ENCODE measurements at places on chromosomes 6 and 20.

GRCh38 chr20:35318502-35319157 is 26.4 kb upstream of the FAM83C start:
- no peak for DNase-seq

DNA sequence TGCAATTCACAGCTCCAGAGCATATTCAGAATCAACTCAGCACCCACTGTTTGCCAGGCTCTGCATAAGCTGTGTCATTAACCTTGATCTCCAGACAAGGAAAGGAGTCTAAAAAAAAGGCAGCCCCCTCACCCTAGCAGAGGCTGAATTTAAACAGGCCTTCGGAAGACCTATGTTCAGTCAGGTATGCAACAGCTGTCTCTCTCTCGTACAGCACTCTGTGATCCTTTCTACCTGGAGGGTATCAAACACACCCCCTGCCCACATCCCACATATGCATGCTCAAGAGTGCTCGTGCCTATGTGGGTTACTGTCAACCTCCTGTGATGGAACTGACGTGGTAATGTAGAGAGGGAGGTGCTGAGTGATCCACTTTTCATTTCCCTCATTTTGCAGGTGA is 8.5 kb downstream of the PLAGL2 start:
- DNase-seq: no peak

GRCh38 chr6:137414599-137414998 is 79.6 kb downstream of the OLIG3 start:
- no peak for DNase-seq

DNA sequence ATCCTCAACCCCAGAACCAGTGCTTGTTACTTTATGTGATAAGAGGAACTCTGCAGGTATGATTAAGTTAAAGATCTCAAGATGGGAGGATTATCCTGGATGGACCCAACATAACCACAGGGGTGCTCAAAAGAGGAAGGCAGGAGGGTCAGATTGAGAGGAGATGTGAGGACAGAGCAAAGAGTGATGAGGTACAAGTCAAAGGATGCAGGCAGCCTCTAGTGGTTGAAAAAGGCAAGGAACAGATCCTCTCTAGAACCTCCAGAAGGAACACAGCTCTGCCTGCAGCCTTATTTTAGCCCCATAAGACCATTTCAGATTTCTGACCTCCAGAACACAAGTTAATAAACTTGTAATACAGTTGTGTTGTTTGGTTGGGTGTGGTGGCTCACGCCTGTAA is 41.2 kb downstream of the PDSS2 start:
- peak; percentile 4 for DNase-seq

DNA sequence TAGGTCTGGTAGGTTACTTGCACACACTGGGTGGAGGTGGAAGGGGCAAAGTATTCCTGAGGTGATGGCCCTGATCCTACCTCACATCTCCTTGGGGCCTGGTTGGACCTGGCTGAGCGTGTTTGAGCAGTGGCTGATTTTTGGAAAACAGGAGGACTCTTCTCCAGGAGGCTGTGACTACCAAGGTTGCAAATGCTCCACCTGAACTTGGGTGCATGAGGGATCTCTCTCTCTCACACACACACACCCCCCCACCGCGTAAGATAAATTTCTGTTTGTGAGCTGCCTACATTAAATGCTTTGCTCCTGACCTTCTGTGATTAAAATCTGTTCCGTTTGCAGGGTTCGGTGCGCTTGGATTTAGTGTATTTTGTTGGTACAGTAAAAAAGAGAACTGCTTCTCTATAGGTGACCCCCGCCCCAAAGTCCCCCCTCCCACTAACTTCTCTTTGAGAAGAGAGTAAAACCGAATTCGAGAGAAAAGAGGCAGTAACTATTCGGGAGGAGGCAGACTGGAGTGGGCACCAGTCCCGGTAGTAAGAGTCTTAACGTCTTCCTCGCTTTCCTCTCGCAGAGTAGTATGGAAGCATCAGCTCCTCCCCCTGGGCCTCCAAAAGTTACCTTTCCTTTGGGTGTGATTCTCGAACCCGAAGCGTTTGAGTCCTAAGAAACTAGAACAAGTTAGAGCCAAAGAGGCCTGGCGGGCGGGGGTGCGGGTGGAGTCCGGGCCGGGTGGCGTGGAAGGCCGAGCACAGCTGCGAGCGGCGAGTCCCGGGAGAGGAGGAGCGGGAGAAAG is 585 bp upstream of the DSE start:
- peak; percentile 44 for DNase-seq

DNA sequence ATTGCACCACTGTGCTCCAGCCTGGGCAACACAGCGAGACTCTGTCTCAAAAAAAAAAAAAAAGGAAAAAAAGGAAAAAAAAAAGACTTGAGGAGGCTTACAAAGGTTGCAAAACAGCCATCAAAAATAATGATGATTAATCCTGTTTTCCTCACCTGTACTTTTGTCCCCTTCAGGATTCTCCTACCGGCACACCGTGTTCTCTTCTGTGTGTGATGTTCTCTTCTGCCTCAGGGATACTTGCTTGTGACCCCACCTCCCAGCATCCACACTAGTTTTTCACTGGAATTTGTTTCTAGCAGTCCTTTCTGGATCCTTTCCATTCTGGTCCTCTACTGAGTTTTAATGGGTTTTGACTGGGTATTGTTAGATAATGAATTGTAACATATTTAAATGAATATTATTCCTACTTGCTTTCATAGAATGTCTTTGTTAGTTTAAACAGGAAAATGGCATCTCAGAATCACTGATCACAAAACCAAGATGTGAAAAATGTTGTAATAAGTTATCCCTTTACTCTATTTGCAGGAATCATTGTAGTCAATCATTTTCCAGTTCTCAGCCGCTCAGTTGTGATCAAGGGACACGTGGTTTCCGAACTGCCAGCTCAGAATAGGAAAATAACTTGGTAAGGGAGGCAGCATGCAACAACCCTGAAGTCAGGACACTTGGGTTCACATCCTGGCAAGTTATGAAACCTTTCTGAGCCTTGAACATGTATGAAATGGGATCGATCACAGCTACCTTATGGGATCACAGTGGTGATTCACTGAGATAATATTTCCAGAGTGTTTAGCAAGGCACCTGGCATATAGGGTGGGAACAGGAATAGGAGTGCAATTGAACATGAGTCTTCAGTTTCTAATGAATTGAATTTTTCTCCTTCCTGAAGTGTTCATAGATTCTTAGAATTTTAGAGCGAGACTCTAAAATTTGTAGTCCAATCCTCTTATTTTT is 8.5 kb downstream of the C6orf89 start:
- no peak for DNase-seq

DNA sequence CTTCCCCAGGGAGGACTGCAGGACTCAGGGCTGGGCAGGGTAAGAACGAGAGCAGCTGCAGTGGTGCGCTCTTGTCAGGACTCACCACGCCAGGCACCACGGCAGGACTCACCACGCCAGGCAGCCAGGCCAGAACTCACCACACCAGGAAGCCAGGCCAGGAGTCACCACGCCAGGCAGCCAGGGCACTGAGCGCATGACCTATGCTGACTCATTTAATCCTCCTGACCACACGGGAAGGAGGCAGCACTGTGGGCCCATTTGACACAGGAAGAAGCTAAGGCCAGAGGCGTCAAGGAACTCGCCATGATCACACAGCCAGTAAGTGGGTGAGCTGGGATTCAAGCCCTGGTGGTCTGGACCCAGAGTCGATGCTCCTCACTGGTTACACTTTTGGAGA is 189.3 kb downstream of the PREX1 start:
- no peak for DNase-seq

DNA sequence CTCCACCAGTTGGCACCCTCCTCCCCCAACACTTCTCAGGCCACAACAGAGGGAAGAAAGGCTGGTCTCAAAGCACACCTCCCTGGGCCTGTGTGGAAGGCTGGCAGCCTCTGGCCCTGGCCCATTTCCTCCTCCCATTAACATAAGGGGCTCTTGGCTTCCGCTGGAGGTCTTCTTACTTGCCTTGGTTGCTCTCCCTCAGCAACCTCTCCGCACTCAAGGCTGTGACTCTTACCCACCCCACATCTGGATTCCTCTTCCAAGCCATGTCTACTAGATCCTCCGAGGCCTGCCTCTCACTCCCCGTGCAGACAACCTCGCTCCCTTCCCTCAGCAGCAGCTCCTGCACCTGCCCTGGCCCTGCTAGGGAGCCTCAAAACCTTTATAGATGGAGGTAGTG is 112.2 kb upstream of the PRND start:
- no peak for DNase-seq

DNA sequence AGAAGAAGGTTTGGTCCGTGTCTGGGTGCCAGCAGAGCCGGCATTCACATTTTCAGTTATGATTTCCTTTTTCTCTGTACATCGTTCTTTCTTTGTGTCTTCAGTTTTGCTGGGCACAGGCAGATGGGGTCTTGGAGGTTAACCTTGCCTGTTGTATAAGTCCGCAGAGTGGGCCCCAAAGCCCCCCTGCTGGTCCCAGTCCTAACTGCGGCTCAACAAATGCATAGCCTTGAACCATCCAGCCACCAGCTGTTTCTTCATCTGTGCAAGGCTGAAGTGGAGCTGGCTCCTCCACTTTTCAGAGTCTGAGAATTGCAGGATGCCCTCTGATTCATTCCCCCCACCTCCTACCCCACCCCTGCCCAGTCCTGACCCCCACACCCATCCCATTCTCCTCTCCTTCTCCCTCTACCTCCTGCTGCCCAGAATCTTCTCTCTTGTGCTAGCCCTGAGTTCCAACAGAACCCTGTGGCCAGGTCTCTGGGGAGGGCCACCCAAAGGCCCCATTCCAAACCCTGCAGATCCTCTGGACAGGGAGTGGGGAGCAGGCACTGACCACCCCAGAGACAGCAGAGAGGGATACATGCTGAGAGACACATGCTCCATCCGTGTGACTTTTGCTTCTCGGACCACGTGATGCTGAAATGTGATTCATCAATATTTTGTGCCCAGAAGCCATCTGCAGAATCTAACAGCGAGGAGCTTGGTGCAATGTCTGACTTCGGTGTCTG is 386.5 kb upstream of the SULF2 start:
- DNase-seq: no peak

DNA sequence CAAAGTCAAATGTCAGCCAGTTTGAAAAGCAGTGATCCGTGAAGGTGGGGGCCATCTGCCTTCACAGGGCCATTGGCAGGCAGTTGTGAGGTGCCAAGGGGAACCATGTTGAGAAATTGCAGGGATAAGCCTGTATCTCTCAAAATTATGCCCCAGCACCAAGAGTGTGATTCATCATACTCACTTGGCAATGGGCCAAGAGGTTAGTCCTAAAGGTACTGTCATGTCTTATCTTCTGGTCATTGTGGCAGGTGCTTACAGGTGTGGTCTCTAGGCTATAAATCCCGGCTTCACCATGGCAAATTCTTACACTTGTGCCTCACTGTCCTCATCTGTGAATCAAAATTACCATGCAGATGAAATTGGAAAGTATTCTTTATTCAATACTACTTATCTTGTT is 150.7 kb upstream of the LAMP5 start:
- no peak for DNase-seq

DNA sequence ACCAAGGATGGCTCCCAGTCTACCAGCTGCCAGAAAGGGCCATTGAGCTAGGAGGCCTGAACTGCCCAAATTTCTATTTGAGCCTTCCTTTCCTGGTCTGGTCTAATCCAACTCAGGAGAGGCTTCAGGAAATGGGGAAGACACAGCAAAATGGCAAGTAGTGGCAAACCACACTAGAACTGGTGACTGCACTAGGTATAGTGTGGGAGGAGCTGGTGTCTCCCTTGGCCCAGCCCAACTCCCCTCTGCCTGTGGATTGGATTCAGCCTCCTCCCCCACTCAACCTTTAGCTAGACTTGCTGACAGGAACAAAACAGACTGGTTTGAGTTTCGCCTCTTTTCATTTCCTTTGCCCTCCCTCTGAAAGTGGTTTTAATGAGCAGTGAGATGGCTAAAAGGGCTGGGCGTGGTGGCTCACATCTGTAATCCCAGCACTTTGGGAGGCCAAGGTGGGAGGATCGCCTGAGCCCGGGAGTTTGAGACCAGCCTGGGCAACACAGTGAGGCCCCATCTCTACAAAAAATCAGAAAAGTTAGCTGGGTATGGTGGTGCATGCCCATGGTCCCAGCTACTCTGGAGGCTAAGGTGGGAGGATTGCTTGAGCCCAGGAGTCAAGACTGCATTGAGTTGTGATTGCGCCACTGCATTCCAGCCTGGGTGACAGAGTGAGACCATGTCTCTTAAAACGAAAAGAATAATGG is 17.5 kb downstream of the MRPS18A start:
- no peak for DNase-seq

DNA sequence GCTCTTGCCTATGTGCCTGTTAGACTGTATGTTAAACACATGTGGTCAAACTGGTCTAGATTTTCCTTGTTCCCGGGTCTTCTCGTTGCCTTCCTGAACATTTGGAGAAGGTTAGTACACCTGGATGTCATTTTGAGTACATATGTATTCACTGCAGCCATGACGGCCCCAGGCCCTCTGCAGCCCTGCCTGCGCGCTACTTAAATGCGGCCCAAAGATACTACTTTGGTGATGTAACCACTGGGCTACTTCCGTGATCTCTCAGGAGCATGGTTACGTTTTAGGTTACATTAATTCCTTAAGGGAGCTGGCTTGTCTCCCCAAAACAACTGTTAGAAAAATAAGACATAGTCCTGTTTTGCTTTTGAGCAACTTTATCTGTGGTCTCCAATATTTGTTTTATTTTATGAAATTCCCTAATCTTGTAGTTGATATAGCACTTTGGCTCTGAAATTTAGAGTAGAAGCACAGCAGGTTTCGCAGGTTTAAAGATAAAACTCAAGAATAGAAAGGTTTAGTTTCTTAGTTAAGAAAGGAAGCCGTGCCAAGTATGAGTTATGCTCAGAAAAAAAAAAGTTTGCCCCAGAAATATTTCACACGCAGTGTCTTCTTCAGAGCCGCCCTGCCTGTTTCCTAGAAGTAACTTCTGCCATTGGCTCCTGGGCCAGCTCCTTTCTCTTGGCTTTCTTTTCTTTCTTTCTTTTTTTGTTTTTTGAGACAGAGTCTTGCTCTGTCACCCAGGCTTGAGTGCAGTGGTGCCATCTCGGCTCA is 38.1 kb downstream of the TIAM2 start:
- no peak for DNase-seq

- DNase-seq: peak; percentile 80
Measured at GRCh38 chr20:35171753-35172433, at the start of gene PROCR. Gene PROCR, plus strand, starts transcription at chr20:35172072. Its CDS starts 83 bp downstream, at chr20:35172155.

DNA sequence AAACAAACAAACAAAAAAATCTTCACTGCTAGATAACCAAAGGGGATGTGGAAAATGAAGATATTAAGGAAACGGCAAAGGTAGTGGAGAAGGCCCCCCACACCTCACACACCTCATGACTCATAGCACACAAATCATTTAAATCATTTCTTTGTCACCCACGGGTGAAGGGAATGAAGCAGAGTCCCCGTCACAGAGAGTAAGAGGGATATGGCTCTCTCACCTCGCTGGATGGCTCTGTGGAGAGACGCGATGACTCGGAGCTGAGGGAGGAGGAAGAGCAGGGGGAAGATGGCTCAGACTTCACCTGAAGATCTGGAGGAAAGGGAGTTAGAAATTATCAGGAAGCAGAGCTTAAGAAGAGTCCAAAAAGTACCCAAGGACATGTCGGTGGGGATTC is 1.2 kb downstream of the ATF6B start:
- DNase-seq: no peak

DNA sequence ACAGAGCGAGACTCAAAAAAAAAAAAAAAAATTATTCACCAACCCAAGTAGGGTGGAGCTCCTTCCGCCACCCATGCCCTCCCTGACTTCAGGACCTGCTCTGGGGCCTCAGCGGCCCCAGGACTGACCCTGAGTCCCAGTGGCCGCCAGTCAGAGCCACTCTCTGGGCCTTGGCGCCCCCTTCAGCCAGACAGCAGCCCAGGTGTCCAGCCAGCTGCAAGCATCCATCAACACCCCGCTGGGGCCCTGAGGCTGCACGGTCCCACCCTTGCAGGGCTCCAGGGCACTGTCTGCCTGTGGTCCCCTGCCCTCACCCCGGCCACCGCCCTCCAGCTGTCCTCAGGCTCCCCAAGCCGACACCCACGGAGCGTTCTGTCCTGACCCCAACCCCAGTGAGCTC is 11.4 kb upstream of the KCNQ2 start:
- no peak for DNase-seq
